ENCODE measurements at places on chromosomes 1 and 21.

DNA sequence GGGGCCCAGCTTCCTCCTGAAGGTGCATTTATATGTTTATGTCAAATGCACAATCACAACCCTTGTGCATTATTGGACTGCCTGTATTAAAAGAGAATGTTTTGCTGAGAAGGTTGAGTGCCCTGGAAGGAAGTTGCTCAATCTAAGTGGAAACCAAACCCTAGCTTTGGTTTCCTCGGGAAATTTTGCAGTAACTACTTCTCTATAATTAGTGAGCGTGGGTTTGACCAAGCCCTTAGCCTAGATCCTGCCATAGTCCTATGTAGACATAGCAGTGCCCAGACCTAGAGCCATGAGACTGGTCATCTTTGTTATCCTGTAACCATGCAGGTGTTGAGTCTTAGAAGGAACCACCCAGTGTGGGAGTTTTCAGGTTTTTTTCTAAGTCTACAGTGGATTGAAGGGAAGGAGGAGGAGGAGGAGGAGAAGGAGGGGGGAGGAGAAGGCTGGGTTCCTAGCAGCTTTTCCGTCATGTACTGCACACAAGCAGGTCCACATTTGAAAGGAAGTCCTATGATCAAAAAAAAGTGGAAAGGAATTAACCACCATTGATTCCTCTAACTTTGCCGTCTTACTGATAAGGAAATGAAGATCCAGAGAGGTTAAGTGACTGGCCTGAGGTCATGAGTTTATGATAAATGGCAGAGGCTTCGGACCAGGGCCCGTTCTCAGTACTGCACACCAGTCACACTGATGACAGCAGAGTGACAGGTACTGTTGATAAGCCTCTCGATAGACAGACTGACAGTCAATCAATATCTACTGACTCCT lies 72.2 kb upstream of the LYST start:
- no peak for DNase-seq

DNA sequence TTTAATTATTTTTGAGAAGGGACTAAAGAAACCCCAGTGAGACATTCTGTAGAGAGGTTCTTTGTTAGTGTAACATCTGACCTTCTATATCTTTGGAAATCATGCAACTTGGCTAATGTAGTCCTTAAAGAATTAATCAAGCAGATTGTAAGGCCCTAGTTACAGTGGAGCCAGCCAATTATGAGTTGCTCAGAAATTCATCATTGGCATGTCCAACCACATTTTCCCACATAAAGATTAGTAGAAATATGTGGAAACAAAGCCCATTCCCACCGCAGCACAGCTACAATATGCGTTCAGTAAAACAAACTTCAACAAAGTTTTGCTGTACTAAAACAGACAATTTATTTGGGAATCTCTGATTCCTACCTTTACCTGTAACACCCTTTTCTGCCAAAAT lies 27.8 kb downstream of the WNT2B start:
- no peak for DNase-seq

GRCh38 chr1:114034567-114035303 lies 55.5 kb downstream of the OLFML3 start:
- no peak for DNase-seq

DNA sequence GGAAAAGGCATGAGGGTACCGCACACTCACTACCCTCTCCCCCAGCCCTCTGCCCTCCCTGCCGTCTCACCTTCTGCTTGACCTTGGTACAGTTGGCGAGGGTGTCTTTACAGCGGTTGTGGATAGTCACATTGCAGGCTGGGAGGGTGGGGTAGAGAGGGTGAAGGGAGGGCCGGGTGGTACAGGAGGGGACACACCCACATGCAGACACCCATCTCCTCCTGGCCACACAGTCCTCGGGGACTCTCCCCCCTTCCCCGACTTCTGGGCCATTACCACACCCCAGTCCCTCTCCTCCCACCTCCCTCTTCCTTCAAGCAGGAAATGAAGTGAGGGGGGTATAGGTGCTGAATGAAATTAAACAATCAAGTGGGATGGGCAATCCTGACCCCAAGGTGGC lies 11.6 kb downstream of the ARHGEF2 start:
- no peak for DNase-seq

DNA sequence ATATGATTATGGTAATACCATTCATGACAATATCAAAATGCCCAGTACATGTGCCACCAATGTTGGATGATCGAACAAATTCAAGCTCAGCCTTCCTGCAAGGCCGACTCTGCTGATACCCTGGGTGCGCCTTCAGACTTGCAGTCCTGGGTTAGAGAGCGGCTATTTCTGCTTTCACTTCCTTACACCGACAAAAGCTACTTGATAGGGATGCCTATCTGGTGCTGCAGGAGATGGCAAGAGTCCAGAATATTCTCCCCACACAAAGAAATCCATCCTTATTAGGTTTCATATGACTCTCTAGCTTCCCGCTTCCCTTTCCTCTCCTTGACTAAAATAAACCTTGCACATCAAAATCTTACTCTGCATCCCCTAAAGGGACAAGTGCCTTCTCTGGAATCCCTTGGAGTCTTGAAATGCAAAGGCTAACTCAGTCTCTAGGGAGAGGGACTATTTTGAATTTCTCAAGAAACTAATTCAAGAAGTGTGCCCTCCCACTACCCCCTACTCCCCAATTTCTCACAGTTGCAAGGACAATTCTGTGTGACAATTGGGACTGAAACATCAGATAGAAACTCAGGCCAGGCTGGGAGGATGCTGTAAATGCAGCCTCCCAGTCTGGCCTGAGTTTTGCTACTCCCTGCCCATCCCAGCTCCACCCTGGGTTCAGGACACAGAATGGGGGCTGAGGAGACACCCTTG lies 103.1 kb upstream of the USP24 start:
- DNase-seq = no peak

DNA sequence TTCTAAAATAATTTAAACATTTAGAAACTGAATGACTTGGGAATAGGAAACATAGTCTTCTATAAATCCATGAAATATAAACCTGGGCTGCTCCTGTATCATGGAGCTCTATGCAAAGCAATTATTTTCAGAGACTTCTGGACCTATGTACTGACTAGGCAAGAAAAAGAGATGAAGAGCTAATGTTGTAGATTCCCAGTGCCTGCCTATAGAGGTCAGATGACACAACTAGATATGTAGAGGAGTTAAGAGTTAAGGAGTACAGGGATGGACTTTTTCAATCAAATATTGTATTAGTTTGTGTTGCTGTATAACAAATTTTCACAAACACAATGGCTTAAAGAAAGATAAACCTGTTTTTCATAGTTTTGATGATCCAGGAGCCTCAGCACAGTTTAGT lies 1434.5 kb downstream of the KCNT2 start:
- no peak for DNase-seq

- DNase-seq = no peak
These were observed 2.0 kb downstream of the KYAT3 start for GRCh38 chr1:88990426-88990825.

GRCh38 chr1:29365906-29366670 lies 129.8 kb downstream of the PTPRU start:
- no peak for DNase-seq

DNA sequence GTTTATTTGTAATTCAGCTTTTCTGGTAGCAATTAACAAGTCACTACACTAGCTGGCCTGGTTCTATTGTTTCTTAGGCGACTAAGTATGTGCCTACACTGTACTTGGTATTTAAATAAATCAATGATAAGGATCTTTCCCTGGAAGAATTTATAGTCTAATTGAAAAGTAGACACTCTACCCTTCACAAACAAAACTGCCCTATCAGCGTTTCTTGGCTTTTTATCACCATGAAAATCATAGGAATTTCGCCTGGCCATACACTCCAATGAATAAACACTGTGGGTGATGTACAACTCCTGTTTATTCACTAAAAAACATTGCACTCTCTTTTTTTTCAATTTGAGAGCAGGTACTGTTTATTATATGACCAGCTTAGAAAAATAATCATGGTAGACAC lies 702.9 kb upstream of the ADGRL2 start:
- DNase-seq = no peak

GRCh38 chr21:45428534-45428933 lies 23.6 kb downstream of the COL18A1 start:
- DNase-seq = no peak

DNA sequence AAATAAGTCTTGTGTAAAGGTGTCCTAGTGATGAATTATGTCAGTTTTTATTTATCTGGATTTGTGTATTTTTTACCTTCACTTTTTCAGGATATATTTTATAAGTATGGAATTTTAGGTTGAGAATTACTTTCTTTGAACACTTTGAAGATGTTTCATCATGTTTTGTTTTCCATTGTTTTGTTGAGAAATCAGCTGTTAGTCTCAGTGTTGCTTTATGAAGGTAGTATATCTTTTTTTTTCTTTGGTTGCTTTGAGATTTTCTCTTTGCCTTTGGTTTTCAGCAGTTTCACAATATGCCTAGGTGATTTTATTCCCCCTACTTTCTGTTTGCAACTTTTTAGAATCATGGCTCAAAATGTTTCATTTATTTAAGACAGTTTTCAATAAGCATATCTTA lies 48.8 kb upstream of the PRKACB start:
- DNase-seq = no peak

- no peak for DNase-seq
These were observed 484.8 kb downstream of the BRINP3 start for GRCh38 chr1:189992856-189993255.

DNA sequence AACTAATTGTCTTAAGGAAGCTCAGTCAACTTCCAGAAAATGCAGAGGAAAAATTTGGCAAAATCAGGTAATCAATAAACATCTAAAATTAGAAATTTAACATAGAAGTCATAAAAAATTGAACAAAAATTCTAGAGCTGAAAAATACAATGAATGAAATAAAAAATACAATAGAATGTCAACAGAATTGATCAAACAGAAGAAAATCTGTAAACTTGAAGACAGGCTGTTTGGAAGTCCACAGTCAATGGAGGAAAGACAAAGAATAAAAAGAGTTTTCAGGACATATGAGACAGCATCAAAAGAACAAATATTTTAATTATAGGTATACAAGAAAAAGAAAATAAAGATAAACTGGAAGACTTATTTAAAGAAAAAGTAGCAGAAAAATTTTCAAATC lies 469.0 kb downstream of the RWDD3 start:
- no peak for DNase-seq
